Endodermal cell (in vitro differentiated cells): ENCODE measurements at places on chromosomes 13 and 19.

DNA sequence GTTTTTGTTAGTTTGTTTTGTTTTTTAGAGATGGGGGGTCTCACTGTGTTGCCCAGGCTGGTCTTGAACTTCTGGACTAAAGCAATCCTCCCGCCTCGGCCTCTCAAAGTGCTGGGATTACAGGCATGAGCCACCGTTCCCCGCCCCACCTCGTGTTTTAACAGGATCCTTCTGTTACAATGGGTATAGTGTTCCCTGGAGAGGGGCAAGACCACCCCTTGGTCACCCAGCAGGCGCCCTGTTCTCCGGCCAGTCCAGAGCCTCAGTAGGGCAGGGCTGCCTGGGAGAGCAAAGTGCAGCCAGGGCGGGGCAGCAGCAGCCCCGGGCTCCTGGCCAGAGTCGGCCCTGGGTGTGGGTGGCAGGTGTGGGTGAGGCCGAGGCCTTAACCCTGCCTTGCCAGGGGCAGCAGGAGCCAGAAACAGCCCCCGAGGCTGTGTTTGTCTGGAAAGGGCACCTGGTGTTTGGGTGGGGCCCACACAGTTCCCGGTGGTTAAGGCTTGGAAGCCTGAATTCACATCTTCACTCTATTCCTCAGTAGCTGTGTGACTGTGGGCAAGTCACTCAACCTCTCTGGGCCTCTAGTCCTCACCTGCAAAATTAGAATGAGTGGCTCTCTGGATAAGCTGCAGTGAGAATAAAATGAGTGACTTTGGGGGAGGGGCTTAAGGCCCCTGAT lies 7.2 kb downstream of the VASP start:
- no peak for DNase-seq

DNA sequence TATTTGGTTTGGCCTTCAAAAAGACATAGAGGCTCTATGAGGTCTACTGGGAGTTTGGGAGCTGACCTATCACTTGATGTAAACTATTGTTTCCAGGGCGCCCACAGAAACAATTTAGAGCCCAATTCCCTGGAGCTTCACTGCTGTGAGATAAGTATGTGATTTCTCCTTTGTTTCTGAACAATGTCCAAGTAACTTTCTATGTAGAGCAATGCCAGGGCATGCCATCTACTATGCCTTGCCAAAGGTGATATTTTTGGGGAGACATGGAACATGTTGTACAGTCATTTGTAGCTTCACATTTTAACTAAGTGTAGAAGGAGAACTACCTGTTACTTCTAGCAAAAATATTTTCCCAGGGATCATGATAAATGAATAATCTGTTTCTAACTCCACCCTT lies 872.6 kb downstream of the GPC5 start:
- DNase-seq, result no peak

- no peak for DNase-seq
Observed at GRCh38 chr13:30719525-30719914, 15.8 kb upstream of the ALOX5AP start.

DNA sequence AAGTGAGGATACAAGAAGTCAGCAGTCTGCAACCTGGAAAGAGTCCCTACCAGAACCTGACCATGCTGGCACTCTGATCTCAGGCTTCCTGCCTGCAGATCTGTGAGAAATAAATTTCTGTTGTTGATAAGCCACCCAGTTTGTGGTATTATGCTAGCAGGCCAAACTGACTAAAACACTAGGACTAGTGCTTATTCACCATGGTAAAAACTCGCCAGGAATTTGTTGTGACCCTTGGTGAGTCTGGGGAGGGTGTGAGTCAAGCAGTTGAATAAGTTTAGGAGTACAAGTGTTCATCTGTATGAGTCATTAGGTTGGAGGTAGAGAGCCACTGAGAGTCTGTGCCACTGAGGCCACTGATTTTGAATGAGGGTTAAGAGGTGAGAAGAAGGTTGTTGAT lies 3.6 kb downstream of the ZIK1 start:
- no peak for DNase-seq

DNA sequence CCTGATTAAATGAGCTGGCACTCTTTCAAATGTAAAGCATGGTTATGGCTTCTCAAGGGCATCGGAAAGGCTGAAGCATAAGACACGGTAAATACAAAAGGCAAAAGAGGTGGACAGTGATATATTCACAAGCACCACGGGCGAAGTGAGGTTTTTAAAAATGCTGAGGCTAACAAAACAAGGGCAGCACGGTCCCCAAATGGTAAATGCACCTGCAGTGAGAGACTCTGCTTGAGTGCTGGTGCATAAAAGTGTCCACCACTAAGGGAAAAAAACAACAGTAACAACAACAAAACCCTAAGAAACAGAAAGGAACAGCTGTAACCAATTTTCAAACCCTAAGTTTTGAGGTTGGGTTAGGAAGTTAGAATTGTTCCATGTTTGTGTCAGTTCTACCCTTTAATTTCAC lies 234.9 kb downstream of the PCDH9 start:
- DNase-seq, result no peak

DNA sequence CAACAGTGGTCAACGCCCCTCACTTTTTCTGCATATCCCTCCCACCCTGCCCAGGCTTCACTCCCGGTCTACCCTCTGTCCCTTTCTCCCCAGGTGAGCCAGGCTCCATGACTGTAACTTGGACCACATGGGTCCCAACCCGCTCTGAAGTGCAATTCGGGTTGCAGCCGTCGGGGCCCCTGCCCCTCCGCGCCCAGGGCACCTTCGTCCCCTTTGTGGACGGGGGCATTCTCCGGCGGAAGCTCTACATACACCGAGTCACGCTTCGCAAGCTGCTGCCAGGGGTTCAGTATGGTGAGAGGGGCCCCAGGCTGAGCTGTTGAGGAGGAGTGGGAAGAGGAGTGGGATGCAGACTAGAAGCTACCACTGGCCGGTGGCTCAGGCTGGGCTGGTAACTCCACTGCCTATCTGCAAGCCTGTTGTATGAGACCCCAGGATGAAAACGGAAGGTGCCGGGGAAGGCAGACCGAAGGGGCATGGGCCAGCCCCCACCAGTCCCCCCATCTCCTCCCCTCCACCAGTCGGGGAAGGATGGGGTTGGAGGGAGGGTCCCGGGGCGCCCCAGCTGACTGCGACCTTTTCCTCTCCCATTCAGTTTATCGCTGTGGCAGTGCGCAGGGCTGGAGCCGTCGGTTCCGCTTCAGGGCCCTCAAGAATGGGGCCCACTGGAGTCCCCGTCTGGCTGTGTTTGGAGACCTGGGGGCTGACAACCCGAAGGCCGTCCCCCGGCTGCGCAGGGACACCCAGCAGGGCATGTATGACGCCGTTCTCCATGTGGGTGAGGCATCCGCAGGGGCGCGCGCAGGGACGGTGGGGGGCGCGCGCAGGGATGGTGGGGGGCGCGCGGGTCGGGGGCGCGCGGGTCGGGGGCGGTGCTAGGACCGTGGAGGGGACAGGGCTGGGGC lies 14.4 kb downstream of the ACP7 start:
- DNase-seq, result peak; percentile 61

- DNase-seq, result peak; percentile 61
Observed at GRCh38 chr19:54416695-54417491, 1.6 kb downstream of the TTYH1 start.
